Stromal cell of bone marrow (primary cell): ENCODE measurements at places on chromosomes 12 and 14.

- peak; percentile 36 for DNase-seq
These were observed 1.2 kb upstream of the COX14 start for GRCh38 chr12:50110762-50111351.

DNA sequence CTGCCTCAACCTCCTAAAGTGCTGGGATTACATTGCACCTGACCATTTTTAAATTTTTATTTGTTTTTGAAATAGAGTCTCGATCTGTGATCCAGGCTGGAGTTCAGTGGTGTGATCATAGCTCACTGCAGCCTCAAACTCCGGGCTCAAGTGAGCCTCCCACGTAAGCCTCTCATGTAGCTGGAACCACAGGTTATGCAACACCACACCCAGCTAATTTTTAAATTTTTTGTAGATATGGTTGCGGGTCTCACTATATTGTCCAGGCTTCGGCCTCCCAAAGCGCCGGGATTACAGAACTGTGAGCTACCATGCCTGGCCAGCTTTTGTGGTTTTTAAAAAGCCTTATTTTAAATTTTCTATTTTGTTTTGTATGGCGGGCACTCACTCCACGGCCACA is 2.2 kb upstream of the DRAM1 start:
- DNase-seq = no peak

DNA sequence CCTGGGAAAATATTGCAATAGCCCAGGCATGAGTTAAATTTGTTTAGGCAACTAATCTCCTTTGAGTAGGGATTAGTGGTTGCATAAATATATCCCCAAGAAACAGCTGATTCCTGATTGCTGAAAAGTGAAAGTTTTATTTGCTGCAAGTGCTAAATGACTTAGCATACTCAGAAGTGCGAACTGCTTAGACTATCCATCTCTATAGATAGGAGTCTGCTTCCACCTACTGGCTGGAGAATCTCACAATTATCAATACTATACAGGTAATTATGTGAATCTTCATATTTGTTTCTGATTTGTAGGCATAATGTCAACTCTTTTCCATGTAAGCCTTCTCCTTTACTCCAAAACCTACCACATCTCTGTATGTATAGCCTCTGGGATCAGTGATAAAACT is 12.0 kb upstream of the SLCO1B3 start:
- peak; percentile 11 for DNase-seq

DNA sequence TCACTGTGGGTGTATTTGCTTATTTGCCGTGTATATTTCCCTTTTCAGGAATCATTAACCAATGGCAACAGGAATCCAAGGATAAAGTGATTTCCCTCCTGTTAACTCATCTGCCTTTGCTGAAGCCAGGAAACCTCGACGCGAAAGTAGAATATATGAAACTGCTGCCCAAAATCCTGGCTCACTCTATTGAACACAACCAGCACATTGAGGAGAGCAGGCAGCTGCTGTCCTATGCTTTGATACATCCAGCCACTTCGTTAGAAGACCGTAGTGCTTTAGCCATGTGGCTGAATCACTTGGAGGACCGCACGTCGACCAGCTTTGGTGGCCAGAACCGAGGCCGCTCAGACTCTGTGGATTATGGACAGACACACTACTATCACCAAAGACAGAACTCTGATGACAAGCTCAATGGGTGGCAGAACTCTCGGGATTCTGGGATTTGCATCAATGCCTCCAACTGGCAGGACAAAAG is 135.1 kb downstream of the SAMD4A start:
- no peak for DNase-seq

- no peak for DNase-seq
These were observed 765 bp downstream of the TMEM120B start for GRCh38 chr12:121713257-121713777.

DNA sequence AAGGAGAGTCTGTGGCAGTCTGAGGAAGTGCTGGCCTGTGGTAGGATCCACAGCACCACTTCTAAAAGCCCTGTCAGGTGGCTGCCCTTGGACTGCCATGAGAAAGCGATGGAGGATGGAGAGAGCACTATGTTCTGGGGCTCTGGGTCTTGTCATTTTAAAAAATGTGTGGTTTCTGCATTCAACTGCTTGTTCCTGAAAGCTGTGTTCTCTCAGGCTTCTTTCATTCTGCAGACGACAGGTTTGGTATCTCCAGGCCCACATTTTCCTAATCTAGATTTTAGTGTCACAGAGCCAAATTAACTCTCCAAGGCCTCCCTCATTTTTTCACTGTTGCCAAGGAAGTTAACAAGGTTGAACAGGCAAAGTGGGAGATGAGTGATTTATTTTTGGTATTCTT is 10.5 kb downstream of the OVCH1 start:
- DNase-seq = no peak

- DNase-seq = no peak
These were observed 182.1 kb downstream of the CHST11 start for GRCh38 chr12:104638851-104639240.

DNA sequence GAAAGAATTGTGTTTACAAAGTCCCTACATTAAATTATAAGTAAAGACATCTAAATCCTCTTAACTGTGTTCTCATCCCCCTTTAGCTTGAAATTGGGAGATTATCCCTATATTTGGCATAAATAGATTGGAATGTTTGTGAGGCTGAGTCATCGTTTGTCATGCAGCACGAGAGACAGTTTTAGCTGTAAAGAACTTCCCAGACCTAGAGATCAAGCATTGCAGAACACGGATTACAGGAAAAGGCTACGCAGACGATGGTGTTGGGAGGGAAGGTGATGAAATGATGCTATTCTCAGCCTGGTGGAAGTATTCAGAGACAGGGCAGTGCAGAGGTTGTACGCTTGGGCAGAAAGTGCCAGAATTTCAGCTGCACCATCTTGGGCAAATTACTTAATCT is 93.8 kb downstream of the PTPRB start:
- DNase-seq = peak; percentile 65

- no peak for DNase-seq
These were observed 109.4 kb upstream of the NOVA1 start for GRCh38 chr14:26707234-26707633.

- peak; percentile 5 for DNase-seq
These were observed 11.5 kb upstream of the TDRD9 start for GRCh38 chr14:103916636-103917262.

GRCh38 chr12:65602610-65603295 is 221.5 kb upstream of the HMGA2 start:
- peak; percentile 97 for DNase-seq

- DNase-seq = peak; percentile 18
These were observed 31.7 kb upstream of the KCNH3 start for GRCh38 chr12:49507139-49507538.

DNA sequence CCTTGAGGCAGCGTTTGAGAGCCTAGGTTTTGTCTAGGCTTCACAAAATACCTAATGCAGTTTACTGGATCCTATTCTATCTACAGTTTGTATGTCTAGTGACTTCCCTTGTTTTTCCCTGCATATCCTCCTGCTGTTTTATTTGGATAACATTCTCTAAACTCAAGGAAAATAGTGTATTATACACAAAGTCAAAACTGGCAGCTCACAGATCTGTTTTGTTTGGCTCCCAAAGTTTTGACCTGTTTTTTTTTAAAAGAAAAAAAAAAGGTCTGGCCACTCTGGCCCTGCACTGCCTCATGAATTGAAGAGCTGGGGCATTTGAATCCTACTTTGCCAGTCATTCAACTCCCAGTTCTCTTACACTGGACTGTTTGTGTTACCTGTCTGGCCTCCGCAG is 155.3 kb downstream of the KICS2 start:
- no peak for DNase-seq
